ENCODE measurements at places on chromosomes 1 and 21.

- peaks cover 15% of the 10 kb centered on the region for H3K4me1 ChIP-seq
- DNase-seq: no peak
- no peaks in the 10 kb centered on the region for H3K36me3 ChIP-seq
Observed at GRCh38 chr1:89536555-89537341, 12.1 kb downstream of the LRRC8B start.

GRCh38 chr1:228987736-228988506 lies 252.6 kb downstream of the RHOU start:
- no peak overlapping the region for H3K4me3 ChIP-seq
- H3K36me3 ChIP-seq: no peaks in the 10 kb centered on the region
- H3K4me1 ChIP-seq: peaks cover 36% of the 10 kb centered on the region
- H3K27ac ChIP-seq: no peak overlapping the region

DNA sequence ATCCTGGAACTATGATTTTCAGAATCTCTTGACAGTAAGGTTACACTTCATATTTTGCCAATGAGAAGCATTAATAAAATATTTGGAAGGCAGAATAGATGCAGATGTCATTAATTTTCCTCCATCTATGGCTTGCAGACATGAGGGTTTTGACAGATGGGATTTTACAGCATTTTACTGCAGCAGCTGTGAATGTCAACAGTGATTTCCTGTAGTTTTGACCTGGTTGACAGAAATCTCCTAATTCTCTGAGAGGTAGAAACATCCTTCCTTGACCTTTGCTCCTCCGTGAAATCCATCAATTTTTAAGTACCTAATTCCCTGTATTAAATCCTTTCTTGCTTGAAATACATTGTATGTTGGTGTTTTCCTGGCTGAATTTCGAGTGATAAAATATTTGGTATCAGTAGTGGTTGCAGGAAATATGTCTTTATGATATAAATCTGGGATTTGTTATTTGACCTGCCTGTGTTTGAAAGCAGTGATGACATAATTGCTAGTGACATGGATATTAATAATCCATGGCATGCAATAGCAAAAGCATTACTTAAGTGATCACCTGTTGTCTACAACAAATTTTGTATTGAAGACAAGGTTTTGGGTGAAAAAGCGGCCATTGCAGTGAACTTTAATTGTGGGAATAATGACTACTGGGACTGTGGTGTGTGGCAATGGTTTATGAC lies 73.9 kb downstream of the HLX start:
- H3K36me3 ChIP-seq: no peaks in the 10 kb centered on the region
- H3K27ac ChIP-seq: no peak overlapping the region
- no peak for DNase-seq
- no peak overlapping the region for H3K4me3 ChIP-seq

GRCh38 chr1:64575881-64576676 lies 106.2 kb downstream of the CACHD1 start:
- peak; percentile 32 for DNase-seq
- H3K27ac ChIP-seq: peak overlapping the region; percentile 59
- no peak overlapping the region for H3K4me3 ChIP-seq
- no peaks in the 10 kb centered on the region for H3K27me3 ChIP-seq
- H3K36me3 ChIP-seq: no peaks in the 10 kb centered on the region

DNA sequence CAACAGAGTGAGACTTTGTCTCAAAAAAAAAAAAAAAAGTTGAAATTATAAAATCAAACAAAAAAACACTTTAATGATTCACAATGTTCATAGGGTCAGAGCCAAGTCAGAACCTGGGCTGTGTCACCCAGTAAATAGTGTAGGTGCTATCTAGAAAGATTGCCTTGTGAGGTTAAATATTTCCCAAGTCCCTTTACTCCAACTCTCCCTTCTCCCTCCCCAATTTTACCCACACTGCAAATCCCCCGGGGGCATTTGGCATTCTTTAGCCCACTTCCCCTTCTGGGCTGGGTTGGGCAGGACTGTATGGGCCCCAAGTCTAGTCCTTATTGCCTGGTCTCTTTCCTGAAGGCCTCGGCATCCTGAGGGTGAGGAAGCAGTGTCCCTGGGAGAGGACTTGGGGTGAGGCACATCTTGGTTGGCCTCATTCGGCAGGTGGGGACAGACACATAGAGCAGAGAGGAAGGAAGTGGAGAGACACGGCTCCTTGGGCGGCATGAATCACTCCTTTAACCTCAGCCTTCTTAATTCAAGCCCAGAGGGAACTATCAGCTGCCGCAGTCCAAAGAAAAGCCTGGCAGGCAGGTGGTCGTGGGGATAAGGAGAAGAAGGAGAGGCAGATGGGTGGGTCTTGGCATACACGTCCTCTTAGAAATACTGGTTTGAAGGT lies 8.2 kb downstream of the ADORA1 start:
- no peaks in the 10 kb centered on the region for H3K27me3 ChIP-seq
- no peak overlapping the region for H3K27ac ChIP-seq
- no peaks in the 10 kb centered on the region for H3K36me3 ChIP-seq

GRCh38 chr1:93779540-93780165 lies 98.0 kb upstream of the BCAR3 start:
- H3K4me1 ChIP-seq: peaks cover 4% of the 10 kb centered on the region
- H3K27ac ChIP-seq: no peak overlapping the region
- H3K4me3 ChIP-seq: no peak overlapping the region
- no peaks in the 10 kb centered on the region for H3K36me3 ChIP-seq
- DNase-seq: no peak
- H3K27me3 ChIP-seq: no peaks in the 10 kb centered on the region

All from neural progenitor cell (in vitro differentiated cells).